ENCODE measurements at places on chromosomes 2 and 18.

DNA sequence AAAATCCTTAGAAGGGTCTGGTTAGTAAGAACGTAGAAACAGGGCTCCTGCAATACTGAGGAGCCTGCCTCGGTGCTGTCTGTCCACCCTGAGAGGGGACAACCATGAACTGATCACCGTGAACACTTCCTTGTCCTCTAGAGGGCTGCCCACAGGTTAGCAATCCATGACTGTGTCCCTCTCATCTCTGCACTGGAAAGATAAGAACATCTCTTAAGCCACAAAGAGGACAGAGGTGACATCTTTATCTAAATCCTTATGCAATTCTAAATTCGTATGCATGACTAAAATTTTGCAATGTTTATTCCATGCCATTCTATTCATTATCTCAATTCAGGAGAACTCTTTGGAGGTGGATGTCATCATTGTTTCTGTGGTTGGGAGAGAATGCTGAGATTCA is 12.8 kb downstream of the EFR3B start:
- no peak for DNase-seq

DNA sequence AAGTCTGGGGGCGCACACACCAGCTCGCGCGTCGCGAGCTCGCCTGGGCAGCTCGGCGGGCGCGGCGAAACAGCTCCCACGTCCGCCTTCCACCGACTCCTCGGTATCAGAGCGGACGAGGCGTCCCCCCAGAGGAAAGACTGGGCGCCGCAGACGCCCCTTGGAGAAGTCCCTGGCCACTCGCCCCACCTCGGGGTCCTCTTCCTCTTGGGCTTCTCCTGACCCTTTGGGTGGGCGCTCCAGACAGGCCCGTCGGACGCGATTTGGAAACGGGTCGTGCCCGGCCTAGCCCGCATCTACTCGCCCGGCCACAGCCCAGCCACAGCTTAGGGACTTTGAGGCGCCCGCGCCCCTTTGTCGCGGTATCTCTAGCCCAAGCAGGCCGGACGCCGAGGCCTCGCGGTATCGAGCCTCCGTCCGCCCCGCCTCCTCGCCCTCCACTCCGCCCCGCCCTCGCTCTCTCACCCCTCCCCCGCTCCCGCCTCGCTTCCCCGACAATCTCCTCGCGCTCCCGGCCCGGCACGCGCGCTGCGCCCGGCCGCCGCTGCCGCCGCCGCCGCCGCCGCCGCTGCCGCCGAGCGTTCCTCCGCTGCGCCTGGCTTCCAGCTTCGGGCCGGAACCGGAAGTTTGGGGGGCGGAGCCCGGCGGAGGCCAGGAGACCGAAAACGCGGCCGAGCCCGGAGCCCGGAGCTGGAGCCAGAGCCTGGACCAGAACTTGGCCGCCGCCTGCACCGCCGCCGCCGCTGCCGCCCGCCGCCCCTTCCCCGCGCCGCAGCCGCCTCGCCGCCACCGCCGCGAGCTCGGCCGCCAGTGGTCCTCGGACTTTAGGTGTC is 749 bp upstream of the ACVR2A start:
- peak; percentile 97 for DNase-seq

- DNase-seq, result peak; percentile 5
Measured at GRCh38 chr2:187034434-187034833, 185.5 kb upstream of the ZSWIM2 start.

- DNase-seq, result peak; percentile 33
Measured at GRCh38 chr18:58866773-58867150, 2.1 kb downstream of the ZNF532 start.

GRCh38 chr18:11767329-11767728 is 78.3 kb downstream of the GNAL start:
- no peak for DNase-seq

DNA sequence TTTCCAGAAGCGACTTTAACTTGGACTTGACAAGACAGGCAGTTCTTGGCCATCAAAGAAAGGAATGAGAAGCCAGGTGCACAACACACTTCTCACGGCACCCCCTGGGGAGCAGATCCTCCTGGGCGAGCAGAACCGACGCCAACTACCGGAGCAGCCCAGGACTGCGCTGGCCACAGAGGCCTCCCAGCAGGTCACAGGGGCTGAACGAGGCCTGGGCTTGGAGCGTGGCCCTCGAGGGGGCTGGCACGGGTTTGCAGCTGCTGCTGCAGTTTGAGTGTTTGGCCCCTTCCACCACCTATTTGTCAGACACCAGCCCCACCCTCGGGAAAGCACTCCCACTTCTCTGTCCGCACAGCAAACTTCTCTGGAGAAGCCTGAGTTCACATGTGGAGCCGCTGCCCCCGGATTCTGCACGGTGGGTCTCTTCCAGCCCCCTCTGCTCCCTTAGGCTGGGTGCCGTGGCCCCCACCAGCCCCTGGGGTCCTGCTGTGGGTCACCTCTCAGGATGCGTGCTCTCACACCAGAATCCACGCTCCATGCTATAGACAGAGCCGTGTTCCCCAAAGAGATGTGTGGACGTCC is 306.7 kb upstream of the SALL3 start:
- no peak for DNase-seq

- DNase-seq, result no peak
Measured at GRCh38 chr2:143730155-143730952, 601.1 kb downstream of the ARHGAP15 start.

DNA sequence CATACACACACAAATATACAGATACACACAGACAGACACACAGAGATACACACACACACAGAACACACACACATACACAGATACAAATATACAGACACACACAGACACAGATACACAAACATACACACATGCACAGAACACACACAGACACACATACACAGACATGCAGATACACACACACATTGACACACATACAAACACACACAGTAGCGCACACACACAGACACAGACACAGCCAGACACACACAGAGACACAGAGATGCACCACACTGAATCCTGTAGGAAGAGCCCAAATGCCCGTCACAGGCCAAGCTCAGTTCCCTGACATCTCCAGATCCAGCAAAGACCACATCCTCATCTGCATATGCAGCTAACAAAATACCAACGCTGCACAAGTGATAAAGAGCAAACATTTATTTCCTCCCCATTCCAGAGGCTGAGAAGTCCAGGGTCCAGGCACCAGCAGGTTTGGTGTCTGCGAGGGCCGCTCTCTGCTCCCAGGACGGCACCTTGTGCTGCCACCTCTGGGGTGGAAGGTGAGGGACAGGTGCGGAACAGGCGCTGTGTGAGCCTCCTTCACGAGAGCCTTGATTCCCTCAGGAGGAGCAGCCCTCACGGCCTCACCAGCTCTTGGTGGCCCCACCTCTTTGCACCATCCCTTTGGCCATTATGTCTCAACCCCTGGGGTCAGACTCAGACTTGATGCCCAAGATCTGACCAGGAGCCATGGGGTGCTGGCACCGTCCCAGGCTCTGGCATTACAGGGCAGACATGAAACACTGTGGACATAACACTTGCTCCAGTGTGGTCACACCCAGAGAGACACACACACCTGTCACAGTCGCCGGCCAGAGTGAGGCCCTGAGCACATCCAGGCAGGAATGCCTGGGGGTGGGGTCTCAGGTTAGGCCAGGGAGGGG is 108.7 kb downstream of the NDUFA10 start:
- no peak for DNase-seq

DNA sequence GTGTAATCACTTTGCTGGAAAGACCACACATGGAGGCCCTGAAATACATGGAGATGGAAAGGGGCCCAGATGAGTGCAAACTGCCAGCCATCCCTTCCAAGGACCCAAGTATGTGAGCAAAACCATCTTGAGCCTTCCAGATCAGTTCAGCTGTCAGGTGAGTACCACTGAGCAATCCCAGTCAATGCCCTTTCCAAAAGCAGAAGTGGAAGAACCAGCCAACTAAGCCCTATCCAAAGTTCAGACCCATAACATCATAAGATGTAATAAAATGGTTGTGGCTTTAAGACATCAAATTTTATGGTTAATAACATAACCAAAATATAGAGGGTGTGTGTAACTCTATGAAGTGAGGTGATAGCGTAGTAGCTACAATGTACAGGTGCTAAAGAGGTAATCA is 88.5 kb downstream of the NXPH2 start:
- no peak for DNase-seq

DNA sequence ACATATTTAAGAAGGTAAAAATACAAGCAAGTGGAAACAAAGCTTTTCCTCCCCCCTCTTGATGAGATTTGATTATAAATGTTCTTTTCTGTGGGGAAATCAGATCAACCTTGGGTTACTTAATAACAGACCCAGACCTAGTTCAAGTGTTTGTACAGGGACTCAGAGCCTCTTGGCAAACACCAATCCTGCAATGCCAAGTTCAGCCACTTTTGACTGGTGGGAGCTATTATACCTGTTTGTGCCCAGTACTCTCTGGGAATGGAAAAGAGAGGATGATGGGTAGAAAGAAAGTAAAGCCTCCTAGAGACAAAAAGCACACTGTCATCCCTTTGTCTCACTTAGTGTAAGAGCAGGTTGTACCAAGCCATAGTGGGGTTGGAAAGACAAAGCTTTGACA is 63.8 kb upstream of the EPHA4 start:
- DNase-seq, result no peak
